ENCODE measurements at places on chromosomes 11 and 22.

GRCh38 chr11:33402066-33402465, 144.9 kb downstream of the HIPK3 start:
- no peak for DNase-seq

- no peak for DNase-seq
Observed at GRCh38 chr11:3134218-3134621, 30.9 kb downstream of the OSBPL5 start.

DNA sequence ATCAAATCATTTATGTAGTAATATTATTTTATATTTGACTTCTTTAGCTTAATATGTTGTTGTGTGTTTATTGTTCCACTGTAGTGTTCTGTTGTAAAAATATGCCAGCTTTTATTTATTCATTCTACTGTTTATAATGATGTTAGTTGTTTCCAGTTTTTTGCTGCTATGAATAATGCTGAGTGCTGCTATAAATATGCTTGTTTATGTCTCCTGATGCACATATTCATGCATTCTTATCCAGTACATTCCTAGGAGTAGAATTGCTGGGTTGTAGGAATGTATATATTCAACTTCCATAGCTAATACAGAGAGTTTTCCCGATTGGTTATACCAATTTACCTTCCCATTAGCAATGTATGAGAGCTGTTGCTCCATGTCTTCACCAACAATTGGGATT, 33.5 kb upstream of the RAB30 start:
- no peak for DNase-seq

- DNase-seq, result no peak
Observed at GRCh38 chr11:47257517-47258316, at the start of gene NR1H3. Gene NR1H3 (plus strand): TSS chr11:47257996. CDS start chr11:47259217, 1,221 bp downstream.

- no peak for DNase-seq
Observed at GRCh38 chr11:109435121-109435742, 13.2 kb downstream of the C11orf87 start.

GRCh38 chr11:131909426-131910177, 539.2 kb downstream of the NTM start:
- DNase-seq, result no peak

DNA sequence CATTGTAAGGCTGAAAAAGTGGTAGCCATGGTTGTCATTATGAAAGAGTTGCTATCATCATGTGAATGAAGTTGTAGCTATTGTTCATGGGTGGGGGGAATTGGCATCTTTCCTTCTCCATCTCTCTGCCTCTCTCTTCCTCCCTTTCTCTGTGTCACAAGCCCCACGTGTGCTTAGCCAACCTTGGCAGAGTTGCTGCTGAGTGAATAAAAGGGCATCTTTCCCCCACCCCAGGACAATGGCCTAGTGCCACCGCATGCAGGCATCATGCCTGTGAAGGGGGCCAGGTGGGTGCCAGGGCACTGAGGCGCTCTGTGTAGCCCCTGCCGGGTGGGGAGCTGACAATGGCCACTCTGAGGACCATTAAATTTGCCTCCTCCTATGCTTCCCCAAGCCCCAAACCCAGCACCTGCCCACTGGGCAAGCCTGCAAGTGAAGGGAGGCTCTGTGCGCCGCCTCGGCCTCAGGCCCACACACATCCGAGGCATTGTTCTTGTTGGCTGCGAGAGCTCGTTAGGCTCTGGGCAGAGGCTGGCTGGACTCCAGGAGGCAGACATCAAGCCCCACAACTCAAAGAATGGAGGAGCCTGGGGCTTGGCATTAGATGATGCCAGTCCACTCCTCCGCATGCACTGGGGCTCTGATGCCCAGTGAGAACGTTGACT, 103.9 kb downstream of the SEZ6L start:
- DNase-seq, result no peak

GRCh38 chr22:49402169-49402568, 425.5 kb downstream of the BRD1 start:
- no peak for DNase-seq

DNA sequence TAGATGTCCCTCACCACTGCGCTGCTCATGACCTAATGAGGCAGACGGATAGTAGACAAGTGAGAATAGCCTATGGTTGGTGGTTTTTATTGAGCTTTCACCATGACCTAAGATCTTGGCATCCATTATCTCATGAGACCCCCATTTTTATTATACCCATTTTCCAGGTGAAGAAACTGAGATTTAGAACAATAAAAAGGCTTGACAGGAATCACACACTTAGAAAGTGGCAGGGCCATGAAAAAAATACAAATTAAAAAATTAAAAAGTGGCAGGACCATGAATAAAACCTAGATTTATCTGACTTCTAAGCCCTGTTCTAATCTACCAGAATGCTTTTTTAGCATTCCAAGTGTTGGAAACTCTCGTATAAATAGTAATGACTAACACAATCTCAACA, 1.1 kb downstream of the LRRC55 start:
- DNase-seq, result no peak

- DNase-seq, result no peak
Observed at GRCh38 chr11:19577391-19577975, 135.2 kb upstream of the NAV2 start.

- DNase-seq, result no peak
Observed at GRCh38 chr11:69051381-69052342, 2.9 kb downstream of the TPCN2 start.
